ENCODE measurements at places on chromosomes 11 and 22.

GRCh38 chr22:30015846-30016245 is 64.4 kb upstream of the HORMAD2 start:
- peak; percentile 24 for DNase-seq

GRCh38 chr11:122020902-122021301 is 95.1 kb downstream of the BLID start:
- no peak for DNase-seq

GRCh38 chr22:35400501-35400790 is 506 bp downstream of the MCM5 start:
- peak; percentile 9 for DNase-seq

DNA sequence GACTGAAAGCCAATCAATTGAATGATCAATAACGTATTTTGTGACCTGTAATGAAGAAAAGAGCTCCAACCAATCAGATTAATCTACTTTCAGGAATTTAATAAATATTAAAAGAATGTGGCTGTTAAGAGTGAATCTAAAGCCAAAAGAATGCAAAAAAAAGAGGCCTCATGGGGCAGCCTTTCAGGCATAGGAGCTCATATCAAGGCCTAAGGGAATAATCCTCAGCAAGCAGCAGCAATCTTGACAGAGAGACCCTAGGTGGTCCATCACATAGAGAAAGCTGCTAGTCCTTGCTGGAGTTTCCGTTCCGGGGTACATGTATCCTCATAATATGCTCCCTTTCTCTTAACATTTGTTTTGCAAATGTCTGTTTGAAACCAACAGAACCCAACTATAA is 313.1 kb upstream of the PITPNB start:
- DNase-seq: no peak

- DNase-seq: no peak
Measured at GRCh38 chr11:126607776-126608541, 252.5 kb downstream of the ST3GAL4 start.

DNA sequence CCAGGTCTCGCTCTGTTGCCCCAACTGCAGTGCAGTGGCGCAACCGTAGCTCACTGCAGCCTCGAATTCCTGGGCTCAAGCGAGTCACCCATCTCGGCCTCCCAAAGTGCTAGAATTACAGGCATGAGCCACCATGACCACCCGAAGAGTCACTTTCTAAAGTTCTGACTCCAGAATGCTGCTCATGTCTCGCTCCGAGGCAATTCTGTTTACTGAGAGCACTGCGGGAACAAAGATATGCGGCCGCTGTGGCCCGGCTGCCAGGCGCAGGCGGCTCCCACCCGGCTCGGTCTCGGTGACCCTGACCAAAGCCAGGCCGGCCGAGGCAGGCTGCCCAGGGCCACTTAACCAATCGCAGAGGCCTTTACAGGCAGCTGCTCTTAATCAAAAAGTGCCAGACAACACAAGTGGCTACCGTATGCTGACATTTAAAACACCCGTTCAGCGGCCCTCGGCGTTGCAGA is 78.7 kb downstream of the PHF21B start:
- DNase-seq: no peak

GRCh38 chr22:39301926-39302325 is 17.5 kb downstream of the RPL3 start:
- DNase-seq: no peak

- peak; percentile 81 for DNase-seq
Measured at GRCh38 chr11:210122-210802, 2.8 kb downstream of the RIC8A start.

GRCh38 chr11:77082838-77083565 is 16.2 kb downstream of the CAPN5 start:
- DNase-seq: no peak

DNA sequence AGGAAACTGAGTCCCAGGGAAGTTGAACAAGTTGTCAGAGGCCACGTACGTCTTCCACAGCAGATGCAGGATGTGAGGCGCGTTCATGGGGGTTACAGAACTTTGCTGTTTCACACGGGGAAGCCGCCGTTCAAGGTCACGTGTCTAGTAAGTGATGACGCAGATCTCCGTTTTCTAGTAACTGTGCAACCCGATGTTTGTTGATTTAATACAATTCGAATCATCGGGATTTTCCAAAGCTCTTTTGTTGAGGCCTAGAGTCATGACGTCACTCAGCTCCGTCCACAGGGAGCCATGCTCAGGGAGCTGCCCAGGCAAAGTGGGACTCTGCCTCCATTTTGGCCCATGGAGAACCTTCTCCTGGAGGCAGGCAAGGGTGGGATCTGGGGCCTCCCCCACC is 1121.8 kb downstream of the TBC1D22A start:
- DNase-seq: no peak

GRCh38 chr11:571802-572185 is 4.5 kb upstream of the PHRF1 start:
- DNase-seq: no peak

DNA sequence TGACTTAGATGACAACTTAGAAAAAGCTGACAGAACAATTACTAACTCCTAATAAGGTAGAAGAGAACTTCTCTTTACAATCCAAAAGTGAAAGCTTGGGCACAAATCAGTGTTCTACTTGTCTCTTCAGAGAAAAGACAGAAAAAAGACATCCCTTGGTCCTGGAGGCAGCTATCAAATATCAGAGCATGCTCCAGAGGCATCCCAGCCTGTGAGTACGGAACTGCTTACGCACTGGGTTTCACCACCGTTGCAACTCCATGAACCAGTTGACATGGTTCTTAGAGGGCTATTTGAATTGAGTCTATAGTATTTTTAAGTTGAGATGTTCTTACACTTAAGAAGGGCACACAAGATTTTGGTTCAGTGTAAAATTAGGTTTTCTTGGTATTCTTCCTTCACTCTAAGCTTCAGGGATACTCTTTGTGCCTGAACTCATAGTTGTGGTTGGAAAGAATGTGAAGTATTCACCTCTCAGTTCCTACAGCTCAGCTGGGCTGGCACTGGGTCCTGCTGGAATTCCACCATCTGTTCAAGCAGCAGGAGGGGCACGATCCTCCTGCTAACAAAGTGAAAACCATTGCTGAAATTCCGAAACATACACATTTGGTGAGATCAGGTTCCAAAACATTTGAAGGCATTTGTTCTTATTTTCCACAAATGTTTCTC is 6.3 kb downstream of the AKIP1 start:
- peak; percentile 51 for DNase-seq

DNA sequence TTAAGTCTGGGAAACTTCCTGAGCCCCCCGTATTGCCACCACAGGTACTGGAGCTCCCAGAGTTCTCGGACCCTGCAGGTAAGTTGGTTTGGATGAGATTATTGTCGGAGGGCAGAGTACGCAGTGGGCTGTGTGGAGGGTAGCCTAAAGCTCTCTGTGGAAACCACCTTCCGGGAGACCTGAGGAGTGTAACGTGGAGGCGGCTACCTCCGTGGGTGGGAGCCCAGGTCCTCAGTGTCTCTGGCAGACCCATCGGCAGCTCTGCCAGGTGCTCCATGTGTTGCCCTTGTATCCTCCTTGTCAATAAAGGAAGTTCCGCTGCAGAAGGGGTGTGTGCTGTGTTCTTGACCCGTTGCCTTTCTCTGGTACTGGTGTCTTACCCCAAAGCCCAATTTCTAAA is 61.4 kb downstream of the SYT13 start:
- no peak for DNase-seq

Data from epithelial cell of esophagus (primary cell).